Activated CD8-positive, alpha-beta memory T cell treated with anti-CD3 and anti-CD28 coated beads for 1 hour (primary cell): ENCODE measurements at places on chromosomes 7 and 10.

DNA sequence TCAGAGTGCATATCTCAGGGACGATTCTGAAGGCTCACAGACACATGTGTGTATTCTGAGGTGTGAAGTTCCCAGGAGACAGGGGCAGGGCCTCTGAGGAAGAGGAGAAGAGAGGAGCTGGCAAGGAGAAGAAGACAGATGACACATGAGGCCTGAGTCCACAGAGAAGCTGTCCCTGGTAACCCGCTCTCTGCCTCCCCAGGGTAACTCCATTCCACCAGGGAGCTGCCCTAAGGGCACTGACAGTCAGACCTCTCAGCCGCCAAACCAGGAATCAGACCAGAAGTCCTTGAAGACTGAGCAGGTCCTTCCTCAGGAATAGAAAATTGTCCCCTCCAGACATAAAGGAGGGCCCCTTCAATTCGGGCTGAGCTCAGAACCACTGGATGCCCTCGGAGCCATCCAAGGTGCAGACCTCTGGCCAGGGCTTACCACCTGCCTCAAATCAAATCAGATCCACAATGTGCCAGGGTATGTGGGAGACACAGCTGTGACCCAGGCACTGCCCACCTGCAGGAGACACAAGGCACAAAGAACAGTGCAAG is 57.4 kb downstream of the TLL2 start:
- DNase-seq: no peak

GRCh38 chr10:131730771-131731497 is 169.9 kb upstream of the PPP2R2D start:
- DNase-seq: no peak

- no peak for DNase-seq
Observed at GRCh38 chr10:93006435-93007039, 54.1 kb upstream of the CYP26C1 start.

DNA sequence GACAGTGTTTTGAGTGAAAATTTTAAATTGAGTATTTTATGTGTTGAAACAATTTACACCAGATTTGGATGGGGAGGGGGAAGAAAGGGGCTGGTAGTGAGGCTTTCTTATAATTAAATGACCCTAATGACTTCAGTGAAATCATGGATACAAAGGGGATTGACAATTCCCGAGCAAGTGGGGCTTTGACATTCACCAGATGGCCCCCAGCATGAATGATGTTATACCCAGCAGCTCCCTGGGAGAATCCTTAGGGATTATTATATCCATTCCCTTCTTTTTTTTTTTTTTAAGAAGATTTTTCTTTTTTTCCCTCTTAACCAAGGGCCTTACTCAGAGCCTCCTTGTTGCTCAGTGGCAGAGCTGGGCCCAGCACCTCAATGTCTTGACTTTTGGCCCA is 17.9 kb downstream of the PLPP4 start:
- no peak for DNase-seq

DNA sequence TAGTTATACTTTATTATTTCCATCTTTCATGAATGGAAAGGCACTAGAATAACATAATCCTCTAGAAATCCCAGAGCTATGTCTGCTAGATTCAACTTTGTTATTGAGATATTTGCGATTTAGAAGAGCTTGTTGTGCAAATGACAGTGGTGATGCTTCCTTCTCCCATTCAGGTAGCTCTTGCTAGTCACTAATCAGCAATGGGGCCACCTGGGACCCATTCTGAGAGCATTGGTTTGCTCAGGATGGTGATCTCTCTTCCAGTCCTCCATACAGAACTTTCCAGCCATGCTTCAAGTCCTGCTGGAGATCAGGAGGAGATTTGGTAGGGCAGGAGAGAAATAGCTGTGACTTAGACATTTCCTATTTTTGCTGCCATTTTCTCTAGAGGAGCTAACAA is 65.8 kb upstream of the WNT16 start:
- no peak for DNase-seq

DNA sequence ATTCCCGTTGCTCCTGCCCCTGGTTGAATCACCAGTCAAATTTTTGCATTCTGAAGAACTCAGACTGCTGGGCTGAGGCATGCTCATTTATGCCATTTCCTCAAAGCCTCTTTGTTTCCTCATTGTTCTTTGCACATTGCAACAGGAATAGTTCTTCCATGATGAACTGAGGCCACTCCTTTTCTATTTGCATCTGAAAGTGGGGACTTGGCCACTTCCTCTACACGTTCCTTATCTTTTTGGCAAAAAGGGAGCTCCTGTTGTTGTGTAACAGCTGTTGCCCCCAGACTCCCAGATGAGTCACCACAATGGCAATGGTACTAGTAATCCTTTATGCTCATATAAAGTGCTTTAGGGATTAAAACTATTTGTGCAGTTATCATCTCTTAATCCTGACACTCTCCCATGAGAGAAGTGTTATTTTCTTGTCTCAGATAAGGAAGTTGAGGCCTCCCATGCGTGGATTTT is 20.1 kb upstream of the ITPRID1 start:
- no peak for DNase-seq

GRCh38 chr7:36651404-36651803 is 72.9 kb downstream of the AOAH start:
- no peak for DNase-seq

DNA sequence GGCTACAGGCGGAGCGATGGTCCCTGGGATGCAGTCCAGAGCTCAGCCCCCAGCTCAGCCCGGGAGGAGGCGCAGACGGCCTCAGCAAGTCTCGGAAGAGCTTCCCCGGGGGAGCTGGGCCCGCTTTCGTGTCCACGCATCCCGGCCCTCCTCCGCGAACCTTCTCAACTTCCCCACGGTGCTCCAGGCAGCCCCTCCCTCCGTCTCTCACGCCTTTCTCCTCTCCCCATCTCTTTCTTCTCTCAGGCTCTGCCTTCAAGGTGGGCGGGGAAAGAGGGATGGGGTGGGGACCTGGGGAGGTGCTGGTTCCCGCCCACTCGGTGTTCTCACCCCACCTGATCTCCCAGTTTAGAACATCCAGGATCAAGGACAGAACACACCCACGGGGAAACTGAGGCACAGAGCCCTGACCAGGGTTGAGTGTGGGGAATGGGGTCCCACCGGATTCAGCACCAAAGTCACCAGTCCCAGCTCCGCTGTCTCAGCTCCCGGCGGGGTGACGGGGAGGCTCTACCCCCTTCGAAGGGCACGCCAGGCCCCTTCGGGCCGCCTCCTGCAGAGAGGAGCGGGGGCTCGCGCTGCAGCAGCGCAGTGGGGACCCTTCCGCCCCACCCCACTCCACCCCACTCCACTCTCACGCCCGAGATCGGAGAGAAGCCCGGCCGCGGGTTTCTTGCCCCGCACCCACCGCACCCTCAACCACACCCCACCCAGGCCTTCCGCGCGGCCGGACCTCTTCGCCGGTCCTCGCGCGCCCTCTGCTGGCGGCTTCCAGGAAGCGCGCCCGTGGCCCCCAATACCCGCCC is 18.2 kb downstream of the POLL start:
- peak; percentile 50 for DNase-seq

DNA sequence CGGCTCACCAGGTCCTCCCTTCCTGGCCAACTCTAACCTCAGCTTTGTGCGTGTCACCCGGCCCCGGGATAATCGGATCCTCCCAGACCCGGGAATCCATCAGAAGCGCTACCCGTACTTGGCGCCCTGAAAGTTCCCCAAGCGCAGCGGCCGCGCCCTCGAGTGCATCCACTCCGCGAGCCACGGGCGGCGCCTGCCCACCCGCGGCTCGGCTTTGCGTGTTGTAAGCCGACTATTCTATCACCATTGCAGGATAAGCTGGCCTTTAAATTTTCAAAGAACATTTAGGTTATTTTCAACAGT is 35.7 kb upstream of the EBLN1 start:
- DNase-seq: peak; percentile 18

DNA sequence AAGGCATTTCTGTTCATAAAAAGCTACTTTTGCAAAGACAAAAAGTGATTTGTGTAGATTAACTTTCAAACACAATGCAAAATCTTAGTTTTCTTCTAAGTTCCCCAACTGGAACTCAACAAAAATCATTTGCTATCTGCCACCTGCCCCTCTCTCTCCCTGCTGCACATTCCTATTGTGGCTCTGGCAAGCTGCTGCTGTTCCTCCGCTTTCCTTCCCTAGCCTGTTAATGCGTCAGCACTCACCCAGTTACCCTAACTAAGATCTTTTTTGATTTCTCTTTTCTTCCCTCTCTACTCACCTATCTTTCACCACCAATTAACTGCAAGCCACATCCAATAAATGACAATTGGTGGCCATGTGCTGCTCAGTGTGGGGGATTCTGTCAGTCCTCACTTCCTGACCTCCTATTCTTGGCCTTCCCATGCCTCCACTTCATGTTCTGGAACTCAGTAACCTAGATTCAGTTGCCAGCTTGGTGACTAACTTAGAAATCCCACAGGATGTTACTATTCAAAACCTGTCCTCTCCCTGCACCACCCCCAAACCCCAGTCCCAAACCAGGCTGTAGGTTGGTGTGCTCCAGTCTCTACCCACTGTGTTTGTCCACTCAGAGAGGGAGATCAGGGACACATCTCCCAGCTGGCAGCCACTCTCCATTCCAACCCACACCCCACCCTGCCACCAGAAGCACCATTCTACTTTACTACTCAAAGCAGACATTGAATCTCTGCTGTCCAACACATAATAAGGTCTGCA is 140.2 kb upstream of the CTTNBP2 start:
- no peak for DNase-seq

DNA sequence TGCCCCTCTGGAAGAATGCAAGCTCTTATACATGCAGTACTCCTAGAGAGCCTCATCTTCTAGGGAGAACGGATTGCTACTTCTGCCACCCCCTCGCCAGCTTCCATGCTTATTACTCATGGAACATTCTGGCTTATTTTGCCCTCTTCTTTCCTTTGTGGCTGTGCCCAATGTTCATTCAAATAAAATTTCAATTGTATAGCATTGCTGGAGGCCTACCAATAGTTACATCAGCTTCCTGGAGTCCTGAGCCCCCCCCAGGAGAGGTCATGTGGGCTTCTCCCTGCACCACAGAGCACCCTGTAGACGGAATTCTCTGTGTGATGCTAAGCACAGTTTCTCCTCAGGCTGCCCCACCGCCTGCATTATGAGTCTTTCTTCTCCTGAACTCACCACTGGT is 1094.0 kb downstream of the KCNMA1 start:
- no peak for DNase-seq

GRCh38 chr10:121904888-121905287 is 22.9 kb downstream of the ATE1 start:
- no peak for DNase-seq

- DNase-seq: no peak
Observed at GRCh38 chr7:90661290-90662151, 65.4 kb downstream of the CDK14 start.

GRCh38 chr10:102452672-102453340 is 1.5 kb upstream of the C10orf95 start:
- no peak for DNase-seq

DNA sequence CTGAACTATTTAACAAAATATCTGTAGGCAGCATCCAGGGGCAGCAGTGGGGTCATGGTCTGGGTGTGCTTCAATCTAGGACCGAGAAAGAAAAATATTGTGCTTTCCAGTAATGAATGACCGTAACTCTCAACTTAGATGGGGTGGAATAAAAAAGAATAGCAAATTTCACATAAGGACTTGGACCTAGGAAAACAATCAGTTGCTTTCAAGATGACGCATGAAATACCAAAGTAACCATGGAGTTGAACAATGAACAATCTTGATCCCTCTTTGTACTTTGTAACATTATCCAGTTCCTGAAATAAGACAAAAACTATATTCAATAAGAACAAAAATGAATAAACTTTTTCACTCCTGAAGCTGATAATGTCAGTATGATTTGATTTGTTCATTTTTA is 167.1 kb downstream of the C7orf25 start:
- DNase-seq: no peak

GRCh38 chr10:71697938-71698709 is 21.5 kb downstream of the C10orf105 start:
- DNase-seq: no peak

- DNase-seq: no peak
Observed at GRCh38 chr7:29105752-29106668, 40.3 kb downstream of the CPVL start.

- no peak for DNase-seq
Observed at GRCh38 chr10:89357975-89358374, 19.9 kb upstream of the IFIT1B start.

DNA sequence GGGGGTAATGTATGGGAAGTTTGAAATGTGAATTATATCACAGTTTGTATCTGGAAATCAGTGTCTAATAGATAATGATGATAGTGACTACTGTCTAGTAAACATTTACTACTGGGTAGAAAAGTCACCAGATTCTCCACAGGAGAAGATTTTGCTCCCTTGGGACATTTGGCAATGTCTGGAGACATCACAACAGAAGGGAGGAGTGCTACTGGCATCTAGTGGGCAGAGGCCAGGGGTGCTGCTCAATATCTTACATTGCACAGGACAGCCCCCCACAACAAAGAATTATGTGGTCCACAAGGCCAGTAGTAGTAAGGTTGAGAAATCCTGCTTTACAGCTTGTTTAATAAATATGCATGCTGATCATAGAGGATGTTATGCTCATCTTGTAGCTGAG is 92.3 kb upstream of the PRPS1L1 start:
- no peak for DNase-seq

- no peak for DNase-seq
Observed at GRCh38 chr10:29430101-29430500, 141.2 kb downstream of the LYZL1 start.

DNA sequence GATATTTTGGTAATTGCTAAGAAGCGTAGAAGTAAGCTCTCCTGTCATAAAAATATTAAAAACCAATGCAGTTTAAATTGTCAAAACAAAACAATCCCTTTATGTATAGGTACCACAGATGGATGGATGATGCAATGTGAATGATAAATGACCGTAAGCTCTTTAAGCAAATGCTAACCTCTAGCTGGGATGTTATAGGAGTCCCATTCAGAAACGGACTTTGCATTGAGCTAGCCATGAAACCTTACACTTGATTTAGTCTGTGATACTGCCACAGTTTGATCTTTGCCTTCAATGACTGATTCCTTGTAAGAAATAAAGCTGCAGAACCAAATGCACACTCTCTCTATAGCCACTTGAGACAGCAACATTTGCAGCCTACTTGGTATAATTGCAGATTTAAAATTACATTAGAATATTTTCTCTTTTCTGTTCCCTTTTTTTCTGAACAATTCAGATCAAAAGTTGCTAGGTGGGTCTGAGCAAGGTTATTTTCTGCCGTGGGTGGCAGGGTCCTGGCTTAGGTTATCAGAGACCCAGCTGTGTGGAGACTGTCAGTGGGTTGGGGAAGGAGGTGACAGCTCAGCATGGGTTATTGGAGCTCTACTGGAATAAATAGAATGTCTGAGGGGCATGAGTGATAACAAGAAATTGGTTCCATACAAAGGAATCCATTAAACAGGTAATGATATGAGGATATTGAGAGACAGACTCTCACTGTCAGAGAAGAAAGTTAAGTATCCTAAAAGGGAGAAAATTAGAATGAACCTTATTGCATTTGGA is 258.8 kb upstream of the CDC14C start:
- DNase-seq: no peak

DNA sequence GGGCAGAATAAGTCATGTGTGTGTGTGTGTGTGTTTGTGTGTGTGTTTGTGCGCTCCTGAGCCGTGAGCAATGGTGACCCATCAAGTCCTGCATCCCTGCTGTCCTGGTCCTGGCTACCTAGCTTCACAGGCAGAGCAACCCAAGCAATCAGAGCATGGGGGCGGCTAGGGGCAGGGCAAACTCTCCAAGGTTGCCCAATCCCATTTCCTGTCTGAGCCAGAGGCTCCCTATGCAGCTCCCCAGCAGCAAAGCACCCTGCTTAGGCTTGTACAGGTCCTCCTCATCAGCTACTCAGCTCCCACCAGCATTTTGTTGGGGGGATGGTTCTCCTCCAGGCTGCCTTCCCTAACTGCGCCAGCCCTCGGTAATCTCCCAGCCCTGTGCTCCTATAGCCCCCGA is 31.1 kb upstream of the CRHR2 start:
- DNase-seq: no peak
